ENCODE measurements at places on chromosomes 1 and 21. TPM values are rescaled to one million over a fixed set of nuclear protein-coding genes. Genes with fewer than 3 reads are reported as not detected.

The CAPZA1 gene
- 117 TPM for total RNA-seq

The PLXNA2 gene
- 16.2 TPM for total RNA-seq

The RAB4A gene
- 78.7 TPM for total RNA-seq

The MSH4 gene
- 0.54 TPM for total RNA-seq

The C1QA gene
- total RNA-seq = not detected

The FCRL1 gene
- not detected for total RNA-seq

The SFN gene
- 103 TPM for total RNA-seq
